ENCODE measurements at places on chromosomes 11 and 22.
A peak's percentile ranks its signal among the peaks of the same experiment; 100 is the strongest.

DNA sequence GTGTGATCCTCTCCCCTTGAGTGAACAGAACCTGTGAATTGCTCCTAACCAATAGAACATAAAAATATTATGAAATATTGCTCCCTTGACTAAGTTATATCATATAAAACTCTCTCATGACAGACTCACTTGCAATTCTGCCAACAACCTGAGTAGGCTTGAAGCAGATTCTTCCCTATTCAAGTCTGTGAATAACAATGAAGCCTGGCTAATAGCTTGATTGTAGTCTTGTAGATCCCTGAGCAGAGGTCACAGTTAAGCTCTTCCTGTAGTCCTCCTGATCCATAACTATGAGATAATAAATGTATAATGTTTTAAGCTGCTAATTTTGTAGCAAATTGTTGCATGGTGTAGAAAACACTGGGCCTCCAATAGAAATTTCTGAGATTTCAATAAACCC is 540.1 kb upstream of the TENM4 start:
- DNase-seq, result no peak

GRCh38 chr11:10022764-10023163 is 271.3 kb downstream of the SBF2 start:
- no peak for DNase-seq

GRCh38 chr22:50218996-50219727 is 18.4 kb downstream of the SELENOO start:
- no peak for DNase-seq

- DNase-seq, result no peak
Observed at GRCh38 chr22:46969961-46970360, 207.5 kb downstream of the TBC1D22A start.

DNA sequence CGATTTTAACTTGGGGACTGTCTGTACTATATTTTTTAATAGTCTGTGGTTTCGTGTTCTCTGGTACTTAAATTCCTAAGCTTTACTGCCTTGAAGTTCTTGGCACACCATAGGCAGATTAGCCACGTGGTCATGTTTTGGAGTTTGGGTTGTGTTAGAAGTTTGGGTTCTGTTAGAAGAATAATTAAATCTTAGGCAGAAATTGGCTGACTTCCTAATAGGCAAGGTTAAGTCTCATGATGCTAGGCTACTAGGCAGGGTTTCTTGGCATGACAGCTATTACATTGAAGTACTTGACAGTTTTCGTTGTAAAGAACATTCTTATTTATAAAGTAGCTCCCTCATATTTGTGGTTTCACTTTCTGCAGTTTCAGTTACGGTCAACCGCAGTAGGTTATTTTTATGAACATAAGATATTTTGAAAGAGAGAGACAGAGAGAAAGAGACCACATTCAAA is 30.0 kb upstream of the MMP7 start:
- no peak for DNase-seq

DNA sequence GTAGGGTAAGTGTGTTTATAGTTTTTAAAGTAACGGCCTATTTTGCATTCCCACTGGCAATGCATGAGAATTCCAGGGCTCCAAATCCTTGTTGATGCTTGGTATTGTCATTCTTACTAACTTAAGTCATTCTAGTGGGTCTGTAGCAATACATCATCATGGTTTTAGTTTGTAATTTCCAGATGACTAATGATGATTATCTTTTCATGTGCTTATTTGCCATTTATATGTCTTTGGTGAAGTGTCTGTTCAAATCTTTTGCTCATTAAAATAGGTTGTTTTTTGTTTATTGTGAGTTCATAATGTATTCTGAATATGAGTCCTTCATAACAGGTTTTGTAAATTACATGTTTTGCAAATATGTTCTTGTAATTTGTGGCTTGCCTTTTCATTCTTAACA is 31.2 kb downstream of the MTMR3 start:
- no peak for DNase-seq

GRCh38 chr11:8608652-8609051 is 14.6 kb upstream of the STK33 start:
- no peak for DNase-seq

- DNase-seq, result no peak
Observed at GRCh38 chr11:115941481-115941993, 437.3 kb upstream of the CADM1 start.

GRCh38 chr11:64777449-64778222 is 706 bp downstream of the SF1 start:
- peak; percentile 94 for DNase-seq

- DNase-seq, result peak; percentile 94
Observed at GRCh38 chr11:57424792-57425564, 1.9 kb downstream of the SLC43A3 start.

DNA sequence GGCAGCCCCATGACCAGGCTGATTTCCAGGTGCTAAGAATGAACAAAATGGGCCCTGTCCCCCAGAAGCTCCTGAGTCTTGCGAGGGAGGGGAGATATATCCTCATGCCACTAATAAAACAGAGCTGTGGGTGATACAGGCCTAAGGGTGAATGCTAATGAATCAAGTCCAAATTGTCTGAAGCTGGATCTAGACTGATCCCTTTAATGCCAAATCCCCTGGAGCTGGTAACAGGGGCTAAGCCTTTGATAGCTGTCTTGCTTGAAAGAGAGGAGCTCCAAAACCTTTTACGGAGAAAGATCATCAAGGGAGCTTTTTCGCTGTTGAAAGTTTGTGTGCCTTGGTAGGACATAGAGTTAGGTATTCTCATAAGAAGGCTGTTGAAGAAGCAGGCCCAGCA is 79.7 kb downstream of the PPFIBP2 start:
- DNase-seq, result no peak

DNA sequence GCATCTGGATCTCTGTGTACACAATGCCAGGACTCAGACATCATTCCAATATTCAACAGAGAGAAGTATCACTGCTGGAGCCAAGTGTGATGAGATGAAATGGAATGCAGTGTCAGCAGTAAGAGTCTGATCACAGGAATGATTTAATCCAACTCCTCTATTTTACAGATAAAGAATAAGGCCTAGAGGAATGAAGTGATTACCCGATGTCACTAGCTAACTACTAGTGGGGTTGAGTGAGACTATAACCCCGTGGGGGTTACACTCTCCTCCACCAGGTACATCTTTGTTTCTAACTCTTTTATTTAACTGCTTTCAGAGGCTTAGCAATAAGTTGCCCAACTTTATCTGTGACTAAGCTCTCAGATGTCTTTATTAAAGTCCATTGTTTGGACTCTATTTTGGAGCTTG is 94.2 kb upstream of the FAT3 start:
- no peak for DNase-seq

DNA sequence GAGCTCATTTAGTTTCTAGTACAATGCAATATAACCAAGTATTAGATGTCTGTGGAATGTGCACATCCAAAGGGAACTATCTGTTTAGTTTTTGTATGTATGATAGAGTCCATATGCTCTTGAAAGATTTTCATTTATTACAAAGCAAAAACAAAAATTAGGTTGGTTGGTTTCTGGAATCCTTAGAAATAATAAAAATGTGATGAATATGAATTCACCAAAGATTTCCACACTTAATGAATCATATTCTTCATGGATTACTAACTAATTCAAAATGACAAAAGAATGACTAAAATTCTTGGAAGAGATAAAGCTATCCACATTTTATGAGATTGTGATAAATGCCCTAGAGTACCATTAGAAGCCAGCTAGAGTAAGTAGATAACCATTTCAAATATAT is 261.1 kb downstream of the SBF2 start:
- DNase-seq, result no peak

- DNase-seq, result no peak
Observed at GRCh38 chr22:30902496-30903357, 65.8 kb downstream of the MORC2 start.
